Stimulated activated CD4-positive, alpha-beta T cell treated with anti-CD3 and anti-CD28 coated beads, Interleukin-1b, Interleukin-23, amount 100 ng/mL, for 48 hours (primary cell): ENCODE measurements at places on chromosomes 12 and 14.

DNA sequence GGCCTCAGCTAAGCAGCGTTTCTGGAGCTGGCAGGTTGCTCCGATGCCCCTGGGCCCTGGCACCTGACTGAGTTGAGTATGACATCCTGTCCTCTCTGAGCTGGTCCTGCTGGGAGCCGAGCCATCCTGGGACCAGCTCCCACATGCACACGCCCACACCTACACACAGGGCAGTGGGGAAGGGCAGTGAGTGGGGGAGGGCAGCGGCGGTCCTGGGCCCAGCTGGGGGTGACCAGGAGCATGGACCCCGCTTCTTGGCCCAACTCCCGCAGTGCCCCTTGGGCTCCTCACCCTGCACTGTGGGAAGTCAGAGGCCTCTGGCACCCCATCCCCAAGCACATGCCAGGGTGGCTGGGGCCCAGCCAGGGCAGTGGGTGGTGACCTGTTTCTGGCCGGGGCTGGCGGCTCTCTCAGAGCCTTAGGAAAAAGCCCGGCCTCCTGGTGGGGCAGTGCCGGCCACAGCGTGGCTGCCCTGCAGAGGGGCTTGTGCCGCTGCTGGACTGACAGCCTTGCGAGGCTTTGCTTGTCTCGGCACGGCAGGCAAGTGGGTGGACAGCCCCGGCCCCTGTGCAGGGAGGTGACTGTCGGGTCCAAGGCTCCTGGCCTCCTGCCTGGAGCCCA lies 5.9 kb upstream of the CRIP2 start:
- DNase-seq: no peak

GRCh38 chr14:71056168-71056567 lies 148.9 kb downstream of the PCNX1 start:
- DNase-seq: no peak

- no peak for DNase-seq
Observed at GRCh38 chr12:6336889-6337853, 4.7 kb downstream of the TNFRSF1A start.

GRCh38 chr14:66680216-66680615 lies 172.3 kb downstream of the GPHN start:
- DNase-seq: no peak
